ENCODE measurements at places on chromosomes 3 and 15. TPM values are rescaled to one million over a fixed set of nuclear protein-coding genes. Genes with fewer than 3 reads are reported as not detected.
A peak's percentile ranks its signal among the peaks of the same experiment; 100 is the strongest.

Gene EFHB
- 0.71 TPM for total RNA-seq

Gene GOLGA6A
- total RNA-seq, result not detected

Gene SHF
- total RNA-seq, result 29.0 TPM

Gene MUSTN1
- total RNA-seq, result 1.8 TPM

Gene SERINC4
- 0.14 TPM for total RNA-seq

Gene TERC
- total RNA-seq, result 2.3 TPM

- H3K36me3 ChIP-seq, result no peaks in the 10 kb centered on the region
- H3K27me3 ChIP-seq, result peaks cover 4% of the 10 kb centered on the region
- H3K27ac ChIP-seq, result no peak overlapping the region
- no peak overlapping the region for H3K4me3 ChIP-seq
Observed at GRCh38 chr3:52005571-52005986, 9.9 kb upstream of the RPL29 start.

GRCh38 chr3:183468424-183468823 is 40.0 kb upstream of the MCF2L2 start:
- H3K27ac ChIP-seq, result no peak overlapping the region
- H3K27me3 ChIP-seq, result peaks cover 13% of the 10 kb centered on the region
- no peaks in the 10 kb centered on the region for H3K36me3 ChIP-seq
- no peak overlapping the region for H3K4me3 ChIP-seq
- no peak for DNase-seq

GRCh38 chr3:182058488-182058887 is 346.8 kb downstream of the SOX2 start:
- H3K27me3 ChIP-seq, result no peaks in the 10 kb centered on the region
- no peaks in the 10 kb centered on the region for H3K4me1 ChIP-seq
- H3K4me3 ChIP-seq, result no peak overlapping the region
- no peak overlapping the region for H3K27ac ChIP-seq
- no peak for DNase-seq
- no peaks in the 10 kb centered on the region for H3K36me3 ChIP-seq

DNA sequence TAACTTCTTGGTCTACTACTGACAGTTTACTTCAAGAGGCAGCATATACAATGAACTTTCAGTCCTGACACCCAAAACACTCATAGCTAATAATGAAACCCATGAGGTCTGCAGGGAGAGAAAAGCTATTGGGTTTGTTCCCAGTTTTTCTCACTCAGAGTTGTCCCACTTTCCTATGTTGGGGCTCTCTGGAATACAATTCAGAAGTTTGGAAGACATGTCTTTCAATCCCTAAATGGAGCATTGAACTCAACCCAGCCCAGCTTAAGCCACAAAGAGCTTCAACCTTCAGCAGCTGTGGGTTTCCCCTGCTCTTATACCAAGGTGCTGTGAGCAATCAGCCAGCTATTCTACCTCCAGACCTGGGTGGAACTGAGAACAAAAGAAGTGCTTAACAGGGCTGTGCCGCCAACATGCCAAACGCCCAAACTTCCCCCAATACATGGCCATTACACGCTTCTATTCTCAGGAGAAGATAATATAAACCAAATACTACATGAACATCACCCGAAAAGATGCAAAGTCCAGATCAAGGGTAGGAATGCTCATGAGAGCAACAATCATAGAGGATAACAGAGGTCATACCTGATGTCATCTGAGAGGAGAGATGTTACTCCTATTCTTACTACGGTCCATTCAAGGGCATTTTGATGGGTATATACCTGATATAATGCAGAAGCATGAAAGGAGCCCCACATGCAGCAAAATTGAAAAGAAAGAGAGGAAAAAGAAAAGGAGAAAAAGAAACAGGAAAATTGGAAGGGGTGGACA is 131.2 kb upstream of the TGFBR2 start:
- no peak for DNase-seq
- H3K27ac ChIP-seq, result no peak overlapping the region
- H3K27me3 ChIP-seq, result no peaks in the 10 kb centered on the region
- no peaks in the 10 kb centered on the region for H3K4me1 ChIP-seq
- no peaks in the 10 kb centered on the region for H3K36me3 ChIP-seq
- no peak overlapping the region for H3K4me3 ChIP-seq

GRCh38 chr3:131795390-131796090 is 239.3 kb downstream of the CPNE4 start:
- no peak overlapping the region for H3K4me3 ChIP-seq
- H3K36me3 ChIP-seq, result no peaks in the 10 kb centered on the region
- peaks cover 9% of the 10 kb centered on the region for H3K27me3 ChIP-seq
- no peaks in the 10 kb centered on the region for H3K4me1 ChIP-seq

DNA sequence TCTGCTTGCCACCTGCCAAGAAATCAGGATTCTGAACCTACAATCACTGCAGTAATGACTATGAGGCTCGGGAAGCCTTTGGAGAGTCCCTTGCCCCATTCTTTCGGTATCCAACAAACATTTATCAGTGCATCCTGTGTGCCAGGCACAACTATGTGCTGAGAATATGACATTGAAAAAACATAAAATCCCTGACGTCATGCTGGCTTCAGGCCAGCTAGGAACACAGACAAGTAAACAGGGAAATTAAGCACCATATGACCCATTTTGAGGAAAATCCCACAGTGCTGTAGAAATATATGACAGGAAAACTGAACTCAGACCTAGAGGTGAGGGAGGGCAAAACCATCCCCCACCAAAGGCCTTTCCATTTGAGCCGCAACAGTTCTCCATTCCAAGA is 34.1 kb upstream of the DET1 start:
- H3K27me3 ChIP-seq, result peaks cover 34% of the 10 kb centered on the region
- no peak overlapping the region for H3K4me3 ChIP-seq
- H3K27ac ChIP-seq, result no peak overlapping the region

GRCh38 chr3:46634856-46635255 is 22.5 kb downstream of the FAM240A start:
- H3K27me3 ChIP-seq, result peaks cover 4% of the 10 kb centered on the region
- DNase-seq, result no peak
- no peaks in the 10 kb centered on the region for H3K36me3 ChIP-seq

DNA sequence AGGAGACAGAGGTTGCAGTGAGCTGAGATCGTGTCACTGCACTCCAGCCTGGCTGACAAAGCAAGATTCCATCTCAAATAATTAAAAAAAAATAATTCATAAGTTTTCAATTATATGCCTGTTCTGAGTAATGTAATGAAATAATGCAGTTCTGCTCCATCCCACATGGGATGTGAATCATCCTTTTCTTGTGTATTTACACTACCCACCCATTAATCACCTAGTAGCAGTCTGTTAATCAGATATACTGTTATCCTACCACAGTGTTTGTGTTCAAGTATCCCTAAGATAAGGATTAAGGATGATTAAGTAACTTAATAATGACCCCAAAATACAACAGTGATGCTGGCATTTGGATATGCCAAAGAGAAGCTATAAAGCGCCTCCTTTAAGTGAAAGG is 38.8 kb downstream of the PIGB start:
- H3K27me3 ChIP-seq, result no peaks in the 10 kb centered on the region
- H3K27ac ChIP-seq, result no peak overlapping the region
- H3K4me3 ChIP-seq, result no peak overlapping the region
- peaks cover 17% of the 10 kb centered on the region for H3K36me3 ChIP-seq
- no peak for DNase-seq

DNA sequence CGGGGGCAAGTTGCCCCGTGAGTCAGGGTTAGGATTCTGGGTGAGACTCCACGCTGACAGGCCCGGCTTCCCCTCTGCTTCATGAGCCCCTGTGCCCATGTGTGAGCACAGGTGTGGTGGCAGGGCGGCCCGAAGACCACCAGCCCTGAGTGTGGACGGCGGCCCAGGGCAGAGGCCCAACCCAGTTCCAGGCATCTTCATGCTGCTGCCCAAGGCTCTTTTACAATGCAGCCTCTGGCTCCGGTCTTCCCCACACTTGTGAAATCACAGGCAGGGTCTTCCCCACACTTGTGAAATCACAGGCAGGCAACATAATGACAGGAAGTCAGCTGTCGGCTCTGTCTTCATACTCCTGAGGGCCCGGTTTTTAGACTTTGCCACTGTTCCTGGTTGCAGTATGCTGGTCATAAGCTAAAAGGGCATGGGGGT is 78.8 kb downstream of the AAGAB start:
- DNase-seq, result no peak
- H3K27ac ChIP-seq, result peak overlapping the region; percentile 76
- H3K4me1 ChIP-seq, result peaks cover 59% of the 10 kb centered on the region
- H3K36me3 ChIP-seq, result peaks cover 43% of the 10 kb centered on the region
- peaks cover 3% of the 10 kb centered on the region for H3K27me3 ChIP-seq

- H3K4me1 ChIP-seq, result no peaks in the 10 kb centered on the region
- no peak for DNase-seq
- no peak overlapping the region for H3K27ac ChIP-seq
- no peaks in the 10 kb centered on the region for H3K36me3 ChIP-seq
- H3K27me3 ChIP-seq, result no peaks in the 10 kb centered on the region
- no peak overlapping the region for H3K4me3 ChIP-seq
Observed at GRCh38 chr3:144010371-144010770, 38.7 kb downstream of the DIPK2A start.

DNA sequence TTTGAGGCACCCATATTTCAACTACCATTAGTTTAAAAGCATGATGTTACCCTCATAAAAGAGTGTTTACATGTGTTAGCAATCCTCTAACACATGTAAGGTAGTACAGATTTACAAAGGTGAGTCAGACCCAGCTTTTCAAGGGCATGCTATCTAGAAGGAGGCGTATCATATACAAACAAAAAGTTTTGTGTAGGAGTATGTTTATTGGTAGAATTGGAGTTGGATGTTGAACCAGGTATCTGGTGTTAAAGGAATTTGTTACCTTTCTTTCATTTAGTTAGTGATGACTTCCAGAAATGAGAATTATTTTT is 2.4 kb downstream of the HACD3 start:
- peaks cover 14% of the 10 kb centered on the region for H3K36me3 ChIP-seq
- H3K27me3 ChIP-seq, result no peaks in the 10 kb centered on the region
- H3K4me3 ChIP-seq, result peak overlapping the region; percentile 81
- DNase-seq, result no peak
- H3K4me1 ChIP-seq, result peaks cover 32% of the 10 kb centered on the region

- DNase-seq, result no peak
- H3K27me3 ChIP-seq, result peaks cover 16% of the 10 kb centered on the region
- no peak overlapping the region for H3K4me3 ChIP-seq
- no peak overlapping the region for H3K27ac ChIP-seq
Observed at GRCh38 chr15:70017025-70017424, 80.7 kb downstream of the TLE3 start.

DNA sequence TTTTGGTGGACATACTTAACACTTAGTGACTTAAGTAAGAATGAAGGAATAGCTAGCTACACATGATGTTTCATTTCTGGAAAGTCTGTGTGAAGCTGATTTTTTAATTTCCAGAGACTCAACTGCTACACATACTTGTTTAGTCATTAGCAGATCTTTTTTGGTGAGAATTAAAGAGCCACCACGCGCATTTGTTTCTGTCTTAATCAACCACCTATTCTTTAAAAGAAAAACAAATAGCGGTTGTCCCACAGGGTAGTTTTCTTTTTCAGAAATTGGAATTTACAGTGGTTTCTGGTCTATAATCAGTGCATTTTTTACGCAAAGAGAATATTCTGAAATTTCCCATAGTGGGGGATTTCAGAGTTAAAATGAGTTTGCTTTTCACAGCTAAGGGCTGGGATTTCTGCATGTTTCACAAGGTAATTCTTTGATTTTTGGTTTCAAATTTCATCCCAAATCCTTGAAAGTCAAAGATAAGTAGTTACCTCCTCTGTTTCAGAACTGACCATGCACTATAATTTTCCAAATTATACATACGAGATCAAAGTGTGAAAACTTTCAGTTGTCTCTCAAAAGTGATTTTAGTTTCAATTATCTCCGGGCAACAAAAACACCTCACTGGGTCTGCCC is 631.0 kb upstream of the GRM7 start:
- no peaks in the 10 kb centered on the region for H3K36me3 ChIP-seq
- no peak overlapping the region for H3K27ac ChIP-seq
- no peak overlapping the region for H3K4me3 ChIP-seq
- peaks cover 7% of the 10 kb centered on the region for H3K4me1 ChIP-seq

DNA sequence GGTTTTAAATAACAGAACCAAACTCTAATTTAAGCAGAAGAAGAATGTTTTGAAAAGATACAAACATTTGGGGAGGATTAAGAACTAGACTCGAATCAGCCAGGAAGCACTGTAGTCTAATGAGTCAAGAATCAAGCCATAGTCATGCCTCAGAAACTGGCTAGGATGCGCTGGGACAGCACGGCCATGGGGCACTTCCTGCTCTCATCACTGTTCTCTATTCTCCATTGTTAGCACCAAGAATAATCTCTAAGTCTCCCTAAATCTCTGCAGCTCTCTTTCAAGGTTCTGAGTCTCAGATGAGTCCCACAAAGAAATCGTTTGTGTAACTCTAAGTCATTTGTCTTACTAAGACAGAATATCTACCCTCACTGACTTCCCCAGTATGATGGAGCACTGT is 399.0 kb upstream of the KCNMB2 start:
- H3K27me3 ChIP-seq, result no peaks in the 10 kb centered on the region
- no peak overlapping the region for H3K4me3 ChIP-seq
- H3K27ac ChIP-seq, result no peak overlapping the region
- H3K36me3 ChIP-seq, result no peaks in the 10 kb centered on the region

- no peak for DNase-seq
- peaks cover 22% of the 10 kb centered on the region for H3K36me3 ChIP-seq
- H3K4me3 ChIP-seq, result no peak overlapping the region
- H3K27ac ChIP-seq, result peak overlapping the region; percentile 83
- H3K4me1 ChIP-seq, result no peaks in the 10 kb centered on the region
Observed at GRCh38 chr3:185645596-185646381, 59.7 kb downstream of the SENP2 start.

- no peaks in the 10 kb centered on the region for H3K27me3 ChIP-seq
- no peaks in the 10 kb centered on the region for H3K4me1 ChIP-seq
- H3K36me3 ChIP-seq, result peaks cover 33% of the 10 kb centered on the region
- DNase-seq, result no peak
- no peak overlapping the region for H3K4me3 ChIP-seq
- H3K27ac ChIP-seq, result no peak overlapping the region
Observed at GRCh38 chr15:77464129-77464865, 43.6 kb downstream of the HMG20A start.

- H3K4me3 ChIP-seq, result no peak overlapping the region
- no peaks in the 10 kb centered on the region for H3K27me3 ChIP-seq
- no peak overlapping the region for H3K27ac ChIP-seq
- no peaks in the 10 kb centered on the region for H3K4me1 ChIP-seq
- H3K36me3 ChIP-seq, result no peaks in the 10 kb centered on the region
Observed at GRCh38 chr15:59516655-59517461, 78.9 kb downstream of the FAM81A start.

DNA sequence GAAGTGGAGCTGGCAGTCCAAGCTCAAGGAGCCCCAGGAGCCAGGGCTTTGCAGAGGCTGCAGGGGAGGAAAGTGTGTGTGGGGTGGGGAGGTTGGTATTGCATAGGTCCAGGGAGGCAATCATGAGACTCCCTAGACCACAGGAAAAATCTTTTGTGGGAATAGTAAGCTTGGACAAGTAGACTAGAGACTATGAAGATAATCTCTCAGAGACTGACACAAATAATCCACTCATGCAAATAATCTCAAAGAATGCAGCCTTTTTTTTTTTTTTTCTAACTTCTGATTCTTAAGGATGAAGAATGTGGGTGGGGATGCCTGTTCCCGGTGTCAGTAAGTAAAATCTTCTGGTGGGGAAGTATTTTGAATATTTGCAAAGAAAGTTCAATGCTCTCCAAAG is 113.7 kb downstream of the GREM1 start:
- peaks cover 10% of the 10 kb centered on the region for H3K4me1 ChIP-seq
- DNase-seq, result no peak
- H3K4me3 ChIP-seq, result no peak overlapping the region
- H3K36me3 ChIP-seq, result peaks cover 6% of the 10 kb centered on the region
- H3K27ac ChIP-seq, result no peak overlapping the region

GRCh38 chr3:152127058-152127457 is 141.7 kb upstream of the MBNL1 start:
- no peak for DNase-seq
- H3K4me3 ChIP-seq, result no peak overlapping the region
- no peaks in the 10 kb centered on the region for H3K36me3 ChIP-seq
- no peaks in the 10 kb centered on the region for H3K27me3 ChIP-seq

GRCh38 chr3:177557548-177557947 is 360.3 kb upstream of the TBL1XR1 start:
- H3K4me1 ChIP-seq, result peaks cover 13% of the 10 kb centered on the region
- H3K27ac ChIP-seq, result no peak overlapping the region
- peaks cover 3% of the 10 kb centered on the region for H3K36me3 ChIP-seq
- no peaks in the 10 kb centered on the region for H3K27me3 ChIP-seq
- DNase-seq, result no peak
